HCEC 1CT (cell line): ENCODE measurements at places on chromosomes 1 and 21.

DNA sequence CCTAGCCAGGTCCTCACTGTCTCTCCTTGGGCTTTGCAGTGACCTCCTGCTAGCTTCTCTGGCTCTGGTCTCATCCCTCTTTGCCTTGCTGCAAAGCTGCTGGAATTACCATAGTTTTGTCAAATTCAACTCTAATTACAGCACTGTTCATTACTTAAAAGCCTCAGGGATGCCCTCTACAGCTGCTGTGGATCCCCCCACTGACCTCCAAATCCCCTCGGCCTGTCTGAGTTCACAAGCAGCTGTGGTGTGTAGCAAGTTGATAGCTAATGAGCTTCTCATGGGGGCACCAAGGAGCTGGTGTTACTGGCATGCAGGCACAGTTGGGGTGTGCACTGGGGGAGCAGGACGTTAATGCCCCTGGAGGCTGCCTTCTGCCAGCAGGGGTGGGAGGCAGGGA is 24.8 kb downstream of the NIPAL3 start:
- DNase-seq = no peak

DNA sequence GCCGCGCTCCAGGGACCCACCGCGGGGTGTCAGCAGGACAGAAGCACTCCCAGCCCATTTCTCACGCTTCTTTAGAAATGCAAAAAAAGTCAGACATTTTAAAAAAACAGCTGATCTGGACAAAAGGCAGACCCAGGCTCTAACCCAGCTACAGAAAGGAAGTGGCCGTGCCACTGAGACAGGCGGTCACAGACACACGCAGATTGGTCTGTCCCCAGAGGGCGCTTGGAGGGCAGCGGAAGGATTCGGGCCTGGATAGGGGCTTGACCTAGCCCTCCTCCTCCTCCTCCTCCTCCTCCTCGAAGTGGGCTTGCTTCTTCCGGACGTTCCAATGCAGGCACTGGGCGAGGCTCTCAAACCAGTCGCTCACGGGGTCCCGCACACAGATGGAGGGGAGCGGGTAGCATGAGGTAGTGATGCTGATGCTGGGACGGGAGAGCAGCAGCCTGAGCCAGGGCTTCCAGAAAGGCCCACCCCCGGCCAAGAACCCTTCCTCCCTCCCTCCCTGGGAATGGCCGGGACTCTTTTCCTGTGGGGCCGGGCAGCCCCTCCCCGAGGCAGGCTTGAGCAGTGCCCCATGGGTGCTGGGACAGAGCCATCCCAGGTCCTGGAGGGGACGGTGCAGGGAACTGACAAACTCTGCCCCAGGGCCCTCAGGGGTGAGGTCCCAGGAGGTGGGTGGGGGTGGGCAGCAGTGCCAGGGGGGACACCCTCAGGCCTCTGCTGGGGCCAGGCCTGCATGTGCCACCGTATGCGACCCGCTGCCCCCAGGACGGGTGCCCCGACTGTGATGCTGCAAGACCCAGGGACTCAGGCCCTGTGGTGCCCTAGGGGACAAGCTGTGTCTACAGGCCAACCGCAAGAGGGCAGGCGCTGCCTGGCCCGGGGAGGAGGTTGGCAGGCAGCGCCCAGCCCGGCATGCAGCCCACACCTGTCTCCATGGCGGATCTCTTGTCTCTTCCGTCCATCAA is 25.3 kb downstream of the NADK start:
- DNase-seq = no peak

GRCh38 chr1:100463791-100464424 is 74.0 kb upstream of the GPR88 start:
- DNase-seq = peak; percentile 68

GRCh38 chr1:163240705-163241104 is 38.0 kb upstream of the RGS5 start:
- DNase-seq = no peak

GRCh38 chr1:66633159-66633558 is 99.2 kb downstream of the SGIP1 start:
- no peak for DNase-seq

GRCh38 chr1:6466023-6466422 is at the start of gene TNFRSF25:
TNFRSF25 (minus strand) TSS chr1:6466173; CDS start chr1:6466107, 66 bp downstream.
- no peak for DNase-seq

- no peak for DNase-seq
Measured at GRCh38 chr1:210633636-210634035, 304.9 kb downstream of the HHAT start.

GRCh38 chr1:94013367-94013878 is 104.2 kb upstream of the GCLM start:
- no peak for DNase-seq

GRCh38 chr1:222817529-222817928 is 2.7 kb downstream of the DISP1 start:
- DNase-seq = peak; percentile 99

DNA sequence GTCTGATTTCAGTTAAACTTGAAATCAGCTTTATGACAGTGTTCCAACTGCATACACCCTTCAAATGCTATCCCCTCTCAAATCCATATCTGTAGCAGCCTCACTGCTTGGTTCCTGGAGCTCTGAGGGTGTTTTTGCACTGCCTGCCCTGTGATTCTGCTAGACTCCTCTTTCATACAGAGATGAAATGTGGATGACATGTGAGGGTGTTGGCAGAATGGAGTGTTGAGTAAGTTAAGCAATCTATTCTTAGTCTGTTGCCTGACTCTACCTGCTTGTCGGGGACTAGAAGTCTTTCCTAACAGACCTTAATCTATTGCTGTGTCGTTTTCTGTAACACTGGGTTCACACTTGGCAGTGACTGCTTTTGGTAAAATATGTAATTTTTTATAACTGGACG is 9.8 kb downstream of the IGSF5 start:
- DNase-seq = no peak

- no peak for DNase-seq
Measured at GRCh38 chr1:147726168-147726567, 34.2 kb downstream of the GJA5 start.

- DNase-seq = peak; percentile 90
Measured at GRCh38 chr1:62676611-62677356, 11.4 kb downstream of the DOCK7 start.

DNA sequence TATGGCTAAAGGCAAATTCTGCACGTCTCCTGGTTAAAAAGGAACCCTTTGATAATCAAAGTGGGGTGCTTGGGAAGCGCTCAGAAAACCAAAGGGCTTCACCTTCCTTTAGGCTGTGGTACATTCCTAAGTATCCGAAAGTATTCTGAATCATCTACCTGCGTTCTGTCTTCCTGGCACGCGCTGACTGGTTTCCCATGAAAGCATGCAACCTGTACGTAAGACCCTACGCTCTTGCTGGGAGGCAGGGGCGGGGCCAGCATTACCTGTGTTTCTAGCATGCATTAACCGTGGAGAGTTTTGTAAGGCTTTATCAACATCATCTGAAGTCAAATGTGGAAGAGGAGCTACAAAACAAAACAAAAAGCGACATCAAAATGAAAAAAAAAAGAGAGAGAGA is 96.0 kb downstream of the ERG start:
- DNase-seq = no peak

- no peak for DNase-seq
Measured at GRCh38 chr1:40435876-40436275, 14.4 kb upstream of the ZFP69B start.

GRCh38 chr1:167890400-167890799 is 23.5 kb downstream of the ADCY10 start:
- DNase-seq = no peak

- DNase-seq = no peak
Measured at GRCh38 chr1:90795431-90795830, 78.3 kb upstream of the BARHL2 start.

- peak; percentile 61 for DNase-seq
Measured at GRCh38 chr1:218025454-218025853, 259.6 kb upstream of the RRP15 start.

DNA sequence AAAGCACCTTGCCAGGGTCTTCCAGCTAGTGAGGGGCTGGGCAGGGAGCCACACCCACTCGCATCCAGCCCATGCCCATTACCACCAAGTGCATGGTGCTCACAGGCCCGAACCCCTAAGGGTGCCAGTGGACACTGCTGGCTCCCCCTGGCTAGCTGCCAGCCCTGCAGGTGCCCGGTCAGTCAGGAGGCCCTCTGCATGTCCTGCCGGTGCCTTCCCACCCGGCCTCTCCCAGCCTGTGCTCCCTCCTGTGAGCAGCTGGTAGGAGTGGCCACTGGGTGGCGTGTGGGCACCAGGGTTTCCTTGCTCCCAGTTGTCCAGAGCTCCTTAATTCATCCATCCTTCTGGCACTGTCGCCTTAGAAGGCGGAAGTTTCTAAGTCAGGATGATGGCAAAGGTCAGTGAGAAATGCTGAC is 33.4 kb downstream of the QSOX1 start:
- peak; percentile 45 for DNase-seq

DNA sequence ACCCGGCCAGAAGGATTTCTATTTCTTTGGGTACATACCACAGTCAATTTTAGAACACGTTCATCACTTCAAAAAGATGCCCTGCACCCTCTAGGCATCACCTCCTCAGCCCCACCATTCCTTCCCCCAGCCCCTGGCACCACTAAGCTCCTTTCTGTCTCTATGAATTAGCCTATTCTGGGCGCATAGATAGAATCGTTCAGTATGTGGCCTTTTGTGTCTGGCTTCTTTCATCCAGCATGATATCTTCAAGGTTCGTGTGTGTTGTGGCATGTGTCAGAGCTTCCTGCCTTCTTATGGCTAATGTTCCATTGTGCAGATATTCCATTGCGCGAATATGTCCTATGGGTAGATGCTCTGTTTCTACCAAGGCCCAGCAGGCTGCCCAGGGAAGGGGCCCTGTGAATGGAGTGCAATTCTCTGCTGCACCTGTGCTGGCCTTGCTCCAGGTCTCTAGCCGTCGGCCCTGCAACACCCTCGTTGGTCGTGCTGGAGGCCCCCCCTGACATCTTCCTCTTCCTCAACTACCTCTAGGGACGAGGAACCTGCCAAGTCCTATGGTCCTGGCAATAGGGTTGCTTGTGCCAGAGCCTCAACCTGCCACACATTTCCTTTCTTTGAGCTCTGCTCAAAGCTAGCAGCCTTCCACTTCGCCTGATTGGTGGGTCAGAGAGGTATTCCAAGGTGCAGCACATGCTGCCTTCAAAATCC is 113.5 kb downstream of the RIPK4 start:
- no peak for DNase-seq

DNA sequence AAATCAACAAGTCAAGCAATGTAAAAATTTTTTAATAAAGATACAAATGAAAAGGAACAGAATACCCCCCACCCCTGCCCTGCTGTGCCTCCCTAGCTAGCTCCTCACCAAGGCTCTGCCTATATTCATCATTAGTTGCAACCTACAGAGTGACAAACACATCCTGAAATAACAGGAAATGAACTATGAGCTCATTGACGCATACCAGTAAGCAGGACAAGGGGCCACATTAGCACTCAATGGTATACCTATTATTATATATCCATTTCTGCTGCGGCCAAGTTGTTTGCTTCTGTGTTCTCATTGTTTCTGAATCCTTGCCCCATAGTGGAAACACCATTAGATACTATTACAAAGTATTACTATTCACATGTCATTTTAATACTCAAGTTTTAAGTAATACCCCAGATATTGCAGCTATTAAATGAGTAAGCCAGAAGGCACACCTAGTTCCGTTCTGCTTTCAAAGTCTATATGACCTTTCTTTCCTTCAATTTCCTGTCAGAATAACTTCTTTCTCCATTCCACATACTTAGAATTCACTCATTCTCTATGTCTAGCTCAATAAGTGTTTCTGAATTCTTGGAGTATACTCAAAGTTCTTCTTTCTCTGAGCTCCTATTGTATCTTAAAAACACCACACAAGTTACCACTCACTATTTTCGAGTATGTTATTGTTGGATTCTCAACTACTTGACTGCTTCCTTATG is 1214.9 kb downstream of the PLA2G4A start:
- DNase-seq = no peak

- DNase-seq = no peak
Measured at GRCh38 chr1:231625975-231626534, 535 bp upstream of the DISC1 start.

- DNase-seq = peak; percentile 65
Measured at GRCh38 chr1:226034482-226034881, 28.0 kb upstream of the H3-3A start.

- no peak for DNase-seq
Measured at GRCh38 chr21:26280775-26281174, 110.2 kb upstream of the APP start.
